Activated effector memory CD4-positive, alpha-beta T cell treated with Interleukin-2 at 50 U/mL for 16 hours (primary cell): ENCODE measurements at places on chromosomes 7 and 10.

GRCh38 chr7:12951397-12951801 lies 264.0 kb downstream of the ARL4A start:
- no peak for DNase-seq

DNA sequence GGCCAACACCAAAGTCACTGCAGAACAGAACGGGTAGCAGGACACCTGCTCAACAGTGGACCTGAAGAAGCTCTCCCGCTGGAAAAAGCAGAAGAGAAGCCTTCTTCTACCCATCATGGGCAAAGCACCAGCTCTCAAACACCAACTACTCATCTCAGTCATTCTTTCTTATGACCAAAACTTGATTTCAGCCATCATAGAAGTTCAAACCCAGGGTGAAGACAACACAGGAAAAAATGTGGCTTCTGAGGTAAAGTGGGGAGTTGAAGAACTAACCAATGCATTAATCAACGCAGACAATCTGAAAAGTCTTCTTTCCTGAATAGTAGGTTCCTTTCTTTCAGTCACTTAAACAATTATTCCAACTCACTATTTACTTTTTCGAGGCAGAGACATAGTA lies 83.3 kb downstream of the ELMO1 start:
- DNase-seq = no peak

DNA sequence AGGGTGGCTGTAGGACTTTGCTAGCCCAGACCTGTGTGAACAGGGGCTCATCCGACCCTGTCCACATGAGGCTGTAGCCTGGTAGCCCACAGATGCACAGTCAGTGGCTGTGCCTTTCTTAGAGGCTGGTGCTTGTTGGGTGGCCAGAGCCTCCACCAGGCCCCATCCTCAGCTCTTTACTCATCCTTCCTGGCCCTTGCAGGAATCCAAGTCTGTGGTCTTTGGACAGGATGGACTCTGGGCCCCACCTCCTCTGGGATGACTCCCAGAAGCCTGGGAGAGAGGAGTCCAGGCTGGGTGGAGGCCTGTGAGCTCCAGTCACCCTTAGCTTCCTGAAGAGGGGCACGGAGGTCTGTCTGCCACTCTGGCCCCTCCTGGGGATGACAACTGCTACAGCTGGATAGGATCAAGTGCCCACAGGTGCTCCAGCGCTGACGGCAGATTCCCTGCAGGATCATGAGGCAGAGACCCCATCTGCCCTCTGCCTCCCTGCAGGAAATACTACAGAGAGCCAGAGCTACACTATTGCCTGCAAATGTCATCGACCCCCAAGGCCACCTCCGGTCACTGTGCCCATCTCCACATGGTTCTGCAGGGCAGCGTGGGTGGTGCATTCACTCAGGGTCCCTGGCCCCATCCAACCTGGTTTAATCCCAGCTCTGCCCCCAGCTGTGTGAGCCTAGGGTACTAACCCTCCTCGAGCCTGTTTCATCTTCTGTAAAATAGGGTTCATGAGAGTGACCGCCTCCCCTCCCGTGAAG lies 114.5 kb downstream of the PTPN20 start:
- no peak for DNase-seq

- DNase-seq = no peak
These were observed 20.2 kb upstream of the PDGFA start for GRCh38 chr7:539731-540411.

- DNase-seq = no peak
These were observed 207.0 kb downstream of the DNAJB6 start for GRCh38 chr7:157543791-157544190.
